Activated T-helper 2 cell treated with anti-CD3 and anti-CD28 coated beads, Interferon-gamma antibody, Interleukin-2, Interleukin-4, amounts not matched to agents 10 μg/mL and 5 μg/mL and 100 μg/mL, durations not matched to agents 14 hours and 24 hours and 36 hours (primary cell): ENCODE measurements at places on chromosomes 7 and 10. TPM values are rescaled to one million over a fixed set of nuclear protein-coding genes. Genes with fewer than 3 reads are reported as not detected.

The SHTN1 gene
- total RNA-seq: not detected in 2 replicates

The IKZF1 gene
- 360 and 371 TPM in 2 replicates for total RNA-seq

The FAM237B gene
- not detected in 2 replicates for total RNA-seq

The ITPRID1 gene
- total RNA-seq: not detected in 2 replicates

The MYO1G gene
- total RNA-seq: 442 and 450 TPM in 2 replicates
